ENCODE measurements at places on chromosomes 1 and 21. TPM values are rescaled to one million over a fixed set of nuclear protein-coding genes. Genes with fewer than 3 reads are reported as not detected.

Gene GUCA2A
- total RNA-seq = not detected

- DNase-seq = no peak
Observed at GRCh38 chr1:101154547-101154946, 82.3 kb upstream of the S1PR1 start.

DNA sequence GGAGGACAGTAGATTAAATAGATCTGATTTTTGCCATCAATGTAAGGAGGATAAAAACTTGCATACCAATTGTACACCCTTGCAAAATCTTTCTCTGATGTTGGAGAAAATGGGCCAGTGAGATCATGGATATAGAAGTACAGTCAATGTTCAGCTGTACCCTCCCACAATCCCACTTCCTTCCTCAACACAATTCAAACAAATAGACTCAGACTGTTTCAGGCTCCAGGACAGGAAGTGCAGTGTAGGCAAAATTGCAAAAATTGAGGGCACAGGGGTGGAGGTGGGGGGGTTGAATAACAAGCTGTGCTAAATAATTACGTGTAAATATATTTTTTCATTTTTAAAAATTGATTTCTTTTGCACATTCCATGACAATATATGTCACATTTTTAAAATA lies 3.9 kb upstream of the IFI44 start:
- no peak for DNase-seq

Gene CACNA1S
- total RNA-seq = not detected

- DNase-seq = no peak
Observed at GRCh38 chr1:7426780-7427604, 344.1 kb upstream of the VAMP3 start.

GRCh38 chr1:69836971-69837636 lies 269.4 kb downstream of the LRRC7 start:
- DNase-seq = no peak

GRCh38 chr1:11328444-11328843 lies 55.4 kb downstream of the UBIAD1 start:
- no peak for DNase-seq

DNA sequence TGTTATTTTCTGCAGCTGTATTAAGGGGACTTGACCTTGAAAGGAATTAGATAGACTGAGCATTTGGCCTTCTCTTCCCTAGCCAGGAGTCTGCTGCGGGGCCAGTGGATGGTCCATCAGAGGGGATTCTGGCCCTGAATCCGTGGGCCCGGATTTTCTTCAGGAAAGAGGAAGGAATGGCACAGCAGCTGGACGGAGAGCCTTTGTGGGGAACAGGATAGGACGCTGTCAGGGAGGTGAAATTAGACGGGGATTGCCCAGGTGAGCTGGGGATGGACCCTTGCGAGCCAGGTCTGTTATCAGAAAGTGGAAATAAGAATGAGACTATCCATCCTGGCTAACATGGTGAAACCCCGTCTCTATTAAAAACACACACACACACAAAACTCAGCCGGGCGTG lies 1.7 kb upstream of the C2CD2 start:
- no peak for DNase-seq

GRCh38 chr1:30303387-30303786 lies 420.0 kb downstream of the MATN1 start:
- no peak for DNase-seq

- no peak for DNase-seq
Observed at GRCh38 chr1:113190930-113191329, 117.9 kb downstream of the LRIG2 start.

Gene COA6
- total RNA-seq = 131 TPM

DNA sequence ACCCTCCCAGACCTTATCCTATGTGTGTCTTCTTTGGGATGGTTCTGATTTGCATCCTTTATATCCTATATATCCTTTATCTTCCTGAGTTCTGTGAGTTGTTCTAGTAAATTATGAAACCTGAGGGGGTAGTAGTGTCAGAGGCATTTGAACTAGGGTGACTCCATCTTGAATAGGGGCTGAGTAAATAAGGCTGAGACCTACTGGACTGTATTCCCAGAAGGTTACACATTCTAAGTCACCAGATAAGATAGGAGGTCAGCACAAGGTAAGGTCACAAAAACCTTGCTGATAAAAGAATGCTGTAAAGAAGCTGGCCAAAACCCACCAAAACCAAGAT lies 50.6 kb downstream of the SUSD4 start:
- DNase-seq = no peak

DNA sequence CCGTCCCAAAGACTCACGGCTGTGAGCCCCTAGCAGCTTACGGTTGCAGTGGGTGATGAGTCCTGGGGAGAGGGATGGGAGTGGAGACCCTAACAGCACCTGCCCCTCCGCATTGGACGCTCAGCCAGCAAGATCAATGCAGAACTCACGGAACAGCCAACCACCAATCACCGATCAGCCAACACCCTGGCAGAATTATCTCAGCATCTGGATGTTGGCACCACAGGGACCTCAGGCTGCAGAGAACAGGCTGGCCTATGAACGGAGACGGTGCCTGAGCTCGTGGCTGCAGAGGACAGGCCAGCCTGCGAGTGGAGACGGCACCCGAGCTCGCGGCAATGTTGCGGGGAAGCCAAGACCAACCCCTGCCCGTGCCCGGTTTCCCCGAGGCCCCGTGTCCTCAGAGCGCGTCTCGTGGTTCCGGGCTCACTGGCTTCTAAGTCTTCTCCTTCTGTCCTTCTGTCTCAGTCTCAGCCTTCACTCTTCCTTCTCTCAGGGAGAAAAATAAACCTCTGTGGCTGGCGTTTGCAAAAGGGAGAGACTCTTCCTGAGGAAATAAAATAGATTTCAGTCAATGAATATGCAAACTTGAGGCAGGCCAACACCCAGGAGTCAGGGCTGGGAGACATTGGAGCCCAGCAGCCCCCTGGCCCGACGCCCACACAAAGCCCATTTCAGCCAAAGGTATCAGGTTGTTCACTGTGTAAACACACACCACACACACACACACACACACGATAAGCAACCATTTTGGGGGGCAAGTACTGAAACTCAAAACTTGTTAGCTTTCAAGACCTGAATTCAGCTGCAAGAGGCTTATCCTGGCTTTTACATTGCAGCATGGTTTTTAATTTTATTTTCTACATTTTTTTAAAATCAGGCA lies 67.8 kb downstream of the SIK1 start:
- no peak for DNase-seq

- peak; percentile 86 for DNase-seq
Observed at GRCh38 chr1:25875154-25875855, at the start of gene PAQR7. Gene PAQR7, minus strand, starts transcription at chr1:25875708. Its CDS starts 11,869 bp downstream, at chr1:25863839.

Gene LCE2B
- total RNA-seq = not detected

- no peak for DNase-seq
Observed at GRCh38 chr1:83625646-83626045, 373.3 kb downstream of the TTLL7 start.

Gene FGR
- total RNA-seq = not detected

All from Daoy (cell line).